ENCODE measurements at places on chromosomes 1 and 21.

DNA sequence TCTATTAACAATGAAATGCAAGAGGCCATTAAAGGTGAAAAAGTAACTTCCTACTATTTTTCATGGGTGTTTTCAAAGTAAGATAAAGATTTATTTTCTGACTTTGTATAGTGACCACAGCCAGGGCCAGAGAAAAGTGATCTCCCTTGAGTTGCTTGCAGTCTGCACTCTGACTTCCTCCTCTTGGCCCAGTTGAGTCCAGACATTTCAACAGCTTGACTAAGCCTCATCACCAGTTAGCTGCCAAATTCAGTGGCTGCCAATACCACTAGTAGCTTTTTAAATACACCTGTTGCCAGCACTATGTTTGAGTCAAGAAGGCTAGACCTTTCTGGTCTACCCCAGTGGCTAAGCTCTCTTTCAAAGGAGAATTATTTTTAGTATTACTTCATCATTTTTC is 3.7 kb upstream of the NEK7 start:
- H3K27ac ChIP-seq: no peak overlapping the region
- no peaks in the 10 kb centered on the region for H3K27me3 ChIP-seq
- H3K36me3 ChIP-seq: no peaks in the 10 kb centered on the region
- H3K4me3 ChIP-seq: no peak overlapping the region
- no peak for DNase-seq

DNA sequence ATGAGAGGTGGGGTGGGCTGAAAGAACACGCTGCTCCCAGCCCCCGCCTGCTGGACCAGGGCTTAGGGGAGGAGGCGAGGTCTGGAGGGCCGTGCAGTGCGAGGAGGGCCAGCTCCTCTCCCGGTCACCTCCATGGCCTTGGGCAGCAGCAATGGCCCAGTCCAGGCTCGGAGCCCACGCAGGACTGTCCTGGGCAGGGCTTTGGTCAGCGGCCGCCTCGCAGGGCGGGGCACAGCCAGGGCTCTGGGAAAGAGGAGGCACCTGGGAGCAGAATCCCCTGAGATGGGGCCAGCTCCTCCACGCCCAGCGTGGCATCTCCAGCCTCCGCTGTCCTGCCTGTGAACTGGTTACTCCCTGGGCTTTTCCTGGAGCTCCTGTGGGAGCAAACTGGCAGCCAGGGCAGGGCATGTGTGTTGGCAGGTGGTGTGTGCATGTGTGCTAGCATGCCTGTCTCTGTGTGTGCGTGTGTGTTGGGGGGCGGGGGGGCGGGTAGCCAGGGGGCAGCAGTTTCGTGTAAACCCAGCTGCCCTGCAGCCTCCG is 27.4 kb downstream of the ARHGEF16 start:
- H3K36me3 ChIP-seq: no peaks in the 10 kb centered on the region
- H3K4me1 ChIP-seq: peaks cover 8% of the 10 kb centered on the region
- DNase-seq: peak; percentile 46
- no peaks in the 10 kb centered on the region for H3K27me3 ChIP-seq
- no peak overlapping the region for H3K4me3 ChIP-seq

DNA sequence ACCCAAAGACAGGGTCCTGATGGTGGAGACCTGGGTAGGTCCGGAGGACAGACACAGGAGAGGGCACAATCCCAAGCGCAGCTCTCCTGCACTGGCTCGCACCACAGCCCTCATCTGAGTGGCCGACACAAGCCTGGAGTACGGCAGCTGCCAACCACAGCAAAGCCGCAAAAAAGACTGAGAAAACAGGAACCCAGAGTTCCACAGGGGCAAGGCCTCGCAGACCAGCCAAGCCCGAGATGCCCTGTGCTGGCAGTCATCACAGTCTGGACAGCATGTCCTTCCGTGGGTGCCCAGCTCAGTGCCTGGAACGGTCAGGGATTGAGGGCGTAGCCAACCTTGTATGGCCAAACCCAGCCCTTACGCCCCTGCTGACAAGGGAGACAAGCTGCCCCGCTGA is 11.4 kb downstream of the ZBTB48 start:
- DNase-seq: no peak
- H3K27me3 ChIP-seq: no peaks in the 10 kb centered on the region
- H3K27ac ChIP-seq: peak overlapping the region; percentile 14
- H3K4me3 ChIP-seq: no peak overlapping the region
- no peaks in the 10 kb centered on the region for H3K36me3 ChIP-seq

DNA sequence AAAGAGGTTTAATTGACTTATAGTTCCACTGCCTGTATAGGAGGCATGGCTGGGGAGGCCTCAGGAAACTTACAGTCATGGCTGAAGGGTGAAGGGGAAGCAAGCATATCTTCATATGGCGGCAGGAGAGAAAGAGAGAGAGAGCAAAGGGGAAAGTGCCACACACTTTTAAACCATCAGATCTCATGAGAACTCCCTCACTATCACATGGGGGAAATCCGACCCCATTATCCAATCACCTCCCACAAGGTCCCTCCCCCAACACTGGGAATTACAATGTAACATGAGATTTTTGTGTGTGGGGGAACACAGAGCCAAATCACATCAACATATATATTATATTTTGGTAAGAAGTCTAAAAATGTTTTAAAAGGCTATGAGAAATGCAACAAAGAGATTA is 27.2 kb downstream of the FABP3 start:
- no peaks in the 10 kb centered on the region for H3K27me3 ChIP-seq
- no peak overlapping the region for H3K27ac ChIP-seq
- H3K36me3 ChIP-seq: no peaks in the 10 kb centered on the region
- no peaks in the 10 kb centered on the region for H3K4me1 ChIP-seq
- no peak for DNase-seq

DNA sequence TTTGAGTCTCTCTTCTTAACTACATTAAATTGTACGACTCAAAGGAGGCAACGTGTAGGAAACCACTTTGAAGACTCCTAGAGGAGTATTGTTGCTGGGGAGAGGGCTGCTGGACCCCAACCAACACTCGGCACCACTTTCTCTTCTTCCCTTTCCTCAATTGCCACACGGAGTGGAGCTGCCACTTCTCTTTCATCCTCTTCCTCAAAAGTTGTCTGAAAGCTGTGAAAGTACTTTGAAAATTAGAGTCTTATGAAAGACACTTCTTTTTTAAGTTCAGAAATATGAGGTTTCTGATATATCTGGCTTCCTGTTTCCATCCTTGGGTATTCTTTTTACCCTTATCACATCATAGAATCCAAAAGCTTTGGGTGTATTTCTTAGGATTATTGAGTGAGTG is 59.5 kb downstream of the MRPS6 start:
- no peaks in the 10 kb centered on the region for H3K36me3 ChIP-seq
- no peaks in the 10 kb centered on the region for H3K27me3 ChIP-seq
- peaks cover 51% of the 10 kb centered on the region for H3K4me1 ChIP-seq
- DNase-seq: no peak

- DNase-seq: no peak
- H3K27me3 ChIP-seq: no peaks in the 10 kb centered on the region
- H3K36me3 ChIP-seq: no peaks in the 10 kb centered on the region
- no peak overlapping the region for H3K27ac ChIP-seq
- no peaks in the 10 kb centered on the region for H3K4me1 ChIP-seq
Observed at GRCh38 chr1:219555806-219556205, 57.1 kb downstream of the ZC3H11B start.

DNA sequence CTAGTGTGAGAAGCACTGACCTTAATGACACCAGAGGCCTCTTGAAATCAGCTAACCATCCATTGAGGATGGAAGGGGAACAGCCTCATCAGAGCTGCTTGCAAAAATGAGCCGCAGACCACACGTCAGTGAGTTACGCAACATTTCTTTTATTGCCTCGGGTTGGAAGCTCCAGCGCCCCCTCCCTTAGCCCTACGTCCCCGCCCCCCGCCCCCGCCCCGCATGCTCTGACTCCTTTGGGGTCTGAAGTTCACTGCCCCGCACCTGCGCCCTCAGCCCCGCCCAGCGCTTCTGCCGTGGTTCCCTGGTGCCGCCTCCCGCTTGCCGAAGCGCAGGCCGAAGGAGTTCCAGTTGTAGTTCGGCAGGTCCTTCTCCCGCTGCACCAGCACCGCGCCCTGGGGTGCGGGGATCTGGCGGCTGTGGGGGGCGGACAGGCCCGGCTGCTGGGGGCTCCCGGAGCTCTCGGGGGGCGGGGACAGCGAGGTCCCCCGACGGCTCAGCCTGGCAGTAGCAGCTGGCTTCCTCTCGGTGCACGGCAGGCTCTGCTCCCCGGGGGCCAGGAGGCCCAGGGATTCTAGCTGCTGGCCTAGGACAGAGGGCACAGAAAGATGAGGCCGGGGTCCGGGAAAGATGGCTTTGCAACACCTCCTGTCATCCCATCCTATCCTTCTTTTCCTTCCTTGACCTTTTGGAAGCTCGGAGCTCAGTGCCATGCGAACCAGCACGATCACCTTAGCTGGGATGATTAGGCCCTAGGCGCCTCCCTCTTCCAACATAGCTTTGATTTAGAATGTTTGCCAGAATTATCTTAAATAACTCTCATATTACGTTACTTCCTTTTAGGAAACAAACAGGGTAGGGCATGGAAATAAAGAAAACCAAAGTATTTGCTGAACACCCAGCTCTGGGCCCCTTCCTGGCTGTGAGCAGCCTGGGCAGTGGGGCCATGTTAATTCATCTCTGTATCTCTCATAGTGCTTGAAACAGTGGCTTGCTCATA is 5.8 kb downstream of the KISS1 start:
- H3K4me3 ChIP-seq: peak overlapping the region; percentile 39
- H3K27me3 ChIP-seq: no peaks in the 10 kb centered on the region
- no peak overlapping the region for H3K27ac ChIP-seq
- no peaks in the 10 kb centered on the region for H3K4me1 ChIP-seq
- H3K36me3 ChIP-seq: no peaks in the 10 kb centered on the region
- no peak for DNase-seq
